ENCODE measurements at places on chromosomes 5 and 9.

GRCh38 chr9:116334546-116335150 lies 181.1 kb downstream of the PAPPA start:
- DNase-seq: no peak

GRCh38 chr5:141567513-141568117 lies 51.2 kb downstream of the DIAPH1 start:
- no peak for DNase-seq

DNA sequence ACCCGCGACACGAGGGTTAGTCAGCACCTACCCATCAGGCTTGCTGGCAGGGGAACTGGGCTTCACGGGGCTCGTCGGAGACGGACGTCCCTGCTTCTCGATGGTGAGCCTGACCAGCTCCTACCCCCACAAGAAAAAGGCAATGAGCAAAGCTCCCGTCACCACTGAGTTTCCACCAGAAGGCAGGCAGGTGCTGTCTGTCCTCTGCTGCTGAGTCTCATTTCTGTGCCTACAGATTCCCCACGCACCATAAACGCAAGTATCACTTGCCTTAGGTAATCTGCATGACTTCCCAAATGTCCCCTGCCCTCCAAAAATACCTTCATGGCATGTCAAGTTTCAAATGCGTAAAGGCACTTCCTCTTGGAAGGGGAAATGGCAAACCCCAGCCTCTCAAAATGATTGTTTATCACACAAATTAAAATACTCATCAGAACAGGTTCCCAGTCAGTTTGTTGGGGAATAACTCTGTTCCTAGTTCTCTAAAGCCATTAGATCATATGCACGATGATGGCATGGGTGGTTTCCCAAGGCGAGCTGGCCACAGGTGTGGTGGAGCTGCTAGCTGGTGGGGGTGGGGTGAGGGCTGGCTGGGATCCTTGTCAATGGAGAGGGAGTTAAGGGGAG lies 85.0 kb downstream of the PRRT1B start:
- no peak for DNase-seq

DNA sequence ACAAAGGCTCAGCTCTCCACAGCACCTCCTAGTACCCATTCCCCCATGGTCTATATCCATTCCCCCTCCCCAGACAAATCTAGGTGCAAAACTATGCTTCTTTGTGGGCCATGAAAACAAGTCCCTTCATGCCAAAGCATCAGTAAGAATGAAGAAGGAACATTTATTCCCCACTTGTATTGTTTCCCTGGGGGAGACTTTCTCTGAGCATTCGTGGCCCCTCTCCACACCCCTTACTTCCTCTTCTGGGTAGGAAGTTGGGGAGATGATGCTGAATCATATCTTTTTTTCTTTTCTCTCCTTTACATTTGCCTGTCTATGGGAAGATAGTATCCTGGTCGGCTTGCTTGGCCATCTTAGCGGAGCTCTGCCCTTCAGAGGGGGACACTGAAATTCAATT lies 246.8 kb downstream of the NSG2 start:
- DNase-seq: no peak

GRCh38 chr9:18921366-18922075 lies 111.5 kb downstream of the SAXO1 start:
- no peak for DNase-seq

DNA sequence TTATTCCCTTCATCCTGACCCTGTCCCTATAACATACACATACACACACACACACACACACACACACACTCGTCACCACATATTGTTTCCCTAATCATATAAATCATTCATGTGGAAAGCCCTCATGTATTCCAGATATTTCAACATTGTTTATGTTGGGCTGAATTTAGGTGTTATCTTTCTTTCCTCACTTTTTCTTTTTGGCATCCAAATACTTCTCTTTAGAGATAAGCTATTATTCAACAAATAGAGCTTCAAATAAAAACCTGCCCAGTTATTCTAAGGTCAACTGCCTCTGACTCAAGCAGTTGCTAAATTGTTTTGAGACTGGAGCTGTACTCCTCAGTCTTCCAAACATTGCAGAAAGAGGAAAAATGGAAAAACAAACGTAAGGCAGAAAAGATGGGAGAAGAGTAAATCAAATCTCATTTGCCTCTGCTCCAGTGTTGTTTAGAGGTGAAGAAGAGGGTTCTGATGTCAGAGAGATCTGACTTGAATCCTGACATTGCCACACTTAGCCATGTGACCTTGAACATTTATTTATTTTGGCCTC lies 215.7 kb downstream of the GAS1 start:
- no peak for DNase-seq

DNA sequence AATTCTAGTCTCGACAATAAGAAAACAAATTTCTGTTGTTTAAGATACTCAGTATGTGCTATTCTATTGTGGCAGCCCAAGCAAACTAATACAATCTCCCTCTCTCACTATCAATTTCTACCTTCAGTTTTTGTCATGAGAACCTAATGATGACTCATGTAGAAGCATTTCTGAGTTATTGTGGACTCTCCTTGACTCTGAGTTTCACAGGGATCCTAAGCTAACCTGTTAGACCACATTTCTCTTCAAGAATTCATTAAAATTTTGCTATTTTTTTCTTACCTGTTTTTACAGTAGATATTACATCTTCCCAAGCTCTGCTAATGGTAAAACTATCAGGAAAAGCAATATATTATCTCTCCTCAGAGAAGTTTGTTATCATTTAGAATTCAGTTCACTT lies 599.1 kb upstream of the TYRP1 start:
- DNase-seq: no peak

- no peak for DNase-seq
Measured at GRCh38 chr9:84218322-84218721, 122.2 kb downstream of the SLC28A3 start.

DNA sequence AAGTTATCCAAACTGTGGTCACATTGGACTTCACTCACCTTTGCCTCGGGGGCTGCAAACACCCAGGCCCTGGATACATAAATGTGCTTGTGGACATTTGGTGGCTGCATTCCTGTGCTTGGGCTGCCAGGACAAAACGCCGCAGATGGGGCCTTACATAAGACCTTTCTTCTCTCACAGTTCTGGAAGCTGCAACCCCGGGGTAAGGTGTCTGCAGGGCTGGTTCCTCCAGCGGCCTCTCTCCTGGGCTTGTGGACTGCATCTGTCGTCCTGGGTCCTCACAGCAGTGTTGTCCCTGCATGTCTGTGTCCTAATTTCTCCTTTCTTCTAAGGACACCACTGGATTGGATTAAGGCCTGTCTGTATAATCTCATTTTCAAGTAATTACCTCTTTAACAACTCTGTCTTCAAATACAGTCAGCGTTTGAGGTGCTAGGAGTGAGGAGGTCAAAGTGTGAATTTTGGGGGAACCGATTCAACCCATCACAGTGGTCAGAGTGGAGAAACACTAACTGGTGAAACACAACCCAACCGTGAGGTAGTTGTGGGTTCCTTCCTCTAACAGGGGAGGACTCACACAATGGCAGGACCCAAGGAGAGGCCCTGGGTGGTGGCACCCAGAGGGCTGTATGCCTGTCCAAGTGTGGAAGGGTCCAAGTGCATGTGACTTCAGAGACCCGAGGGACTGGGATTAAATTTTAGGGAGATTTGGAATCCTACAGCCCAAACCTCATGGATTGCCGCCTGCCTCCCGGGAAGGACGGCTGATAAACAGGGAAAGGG lies 415.6 kb downstream of the IRX2 start:
- no peak for DNase-seq

GRCh38 chr9:76323490-76323889 lies 70.7 kb downstream of the RFK start:
- no peak for DNase-seq

GRCh38 chr9:83419961-83420360 lies 118.2 kb downstream of the FRMD3 start:
- DNase-seq: no peak

- DNase-seq: no peak
Measured at GRCh38 chr9:127950513-127951289, 13.0 kb upstream of the DPM2 start.

- DNase-seq: no peak
Measured at GRCh38 chr5:159021136-159021900, 78.4 kb downstream of the EBF1 start.

DNA sequence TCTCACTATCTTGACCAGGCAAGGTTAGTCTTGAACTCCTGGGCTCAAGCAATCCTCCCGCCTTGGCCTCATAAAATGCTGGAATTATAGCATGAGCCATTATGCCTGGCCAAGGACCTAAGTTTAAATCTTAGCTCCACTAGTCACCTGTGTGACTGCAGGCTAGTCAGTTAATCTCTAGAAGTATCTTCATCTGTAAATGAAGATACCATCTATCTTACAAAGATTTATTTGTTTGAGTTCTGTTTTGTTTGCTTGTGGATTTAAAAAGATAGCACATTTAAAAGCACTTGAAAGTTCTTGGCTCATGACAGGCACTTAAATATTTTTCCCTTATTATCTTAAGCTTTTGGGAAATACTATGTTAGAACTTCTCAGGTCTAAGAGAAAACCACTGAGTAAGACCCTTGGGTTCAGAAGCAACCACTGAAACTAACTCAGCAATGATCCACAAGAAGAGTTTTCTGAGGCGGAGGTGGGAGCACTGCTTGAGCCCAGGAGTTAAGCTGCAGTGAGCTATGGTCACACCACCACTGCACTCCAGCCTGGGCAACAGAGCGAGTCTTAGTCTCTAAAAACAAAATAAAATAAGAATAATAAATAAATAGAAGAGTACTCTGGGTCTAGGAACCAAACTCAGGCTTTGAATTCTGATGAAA lies 19.1 kb downstream of the TMEM245 start:
- no peak for DNase-seq
